Stimulated activated CD8-positive, alpha-beta memory T cell treated with anti-CD3 and anti-CD28 coated beads, Interleukin-15, amount 100 ng/mL, for 48 hours (primary cell): ENCODE measurements at places on chromosomes 4 and X.

- no peak for DNase-seq
Observed at GRCh38 chr4:164935363-164935762, 42.1 kb downstream of the TRIM61 start.

DNA sequence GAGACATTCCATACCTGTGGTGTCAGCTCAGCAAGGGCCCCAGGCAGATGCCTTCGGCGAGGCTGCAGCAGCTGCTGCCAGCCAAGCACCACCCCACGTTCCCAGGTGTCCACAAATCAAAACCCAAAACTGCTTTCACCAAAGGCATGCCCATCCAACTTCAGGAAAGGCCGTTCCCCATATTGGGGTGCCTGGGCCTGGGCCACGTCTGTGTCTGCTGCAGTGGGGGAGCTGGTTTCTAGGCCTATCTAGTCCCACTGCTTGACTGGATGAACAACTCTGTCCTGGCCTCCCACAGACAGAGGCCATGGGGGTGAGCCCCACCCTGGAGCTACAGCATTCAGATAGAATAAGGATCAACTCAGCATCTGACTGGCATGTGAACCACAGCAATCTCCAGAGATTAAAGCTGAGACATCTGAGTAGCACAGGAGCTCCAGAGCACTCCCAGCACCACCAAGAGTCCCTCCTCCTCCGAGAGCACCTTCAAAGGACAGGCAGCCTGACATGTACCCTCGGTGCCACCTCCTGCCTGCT is 37.0 kb downstream of the NAT8L start:
- DNase-seq: no peak

GRCh38 chrX:1322393-1322792 is 14.2 kb upstream of the IL3RA start:
- DNase-seq: peak; percentile 74

- DNase-seq: no peak
Observed at GRCh38 chr4:13492747-13493146, 8.6 kb upstream of the RAB28 start.

DNA sequence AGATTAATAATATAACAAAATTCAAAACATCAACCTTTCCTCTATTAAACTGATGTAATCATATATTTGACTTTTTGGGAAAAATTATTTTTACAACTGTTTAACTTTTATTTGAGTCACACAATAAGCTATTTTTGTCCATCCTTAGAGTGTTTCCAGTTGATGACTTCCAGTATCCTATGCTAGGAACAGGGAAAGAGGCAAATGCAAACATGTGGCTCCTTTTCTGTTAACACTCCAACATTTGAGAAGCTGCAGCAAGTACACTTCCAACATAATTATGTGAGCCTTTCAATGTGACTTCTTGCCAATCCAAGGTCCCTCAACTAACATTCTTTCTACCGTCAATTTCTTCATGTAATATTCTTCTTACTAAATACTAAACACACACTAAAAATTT is 117.7 kb downstream of the PPA2 start:
- DNase-seq: no peak

DNA sequence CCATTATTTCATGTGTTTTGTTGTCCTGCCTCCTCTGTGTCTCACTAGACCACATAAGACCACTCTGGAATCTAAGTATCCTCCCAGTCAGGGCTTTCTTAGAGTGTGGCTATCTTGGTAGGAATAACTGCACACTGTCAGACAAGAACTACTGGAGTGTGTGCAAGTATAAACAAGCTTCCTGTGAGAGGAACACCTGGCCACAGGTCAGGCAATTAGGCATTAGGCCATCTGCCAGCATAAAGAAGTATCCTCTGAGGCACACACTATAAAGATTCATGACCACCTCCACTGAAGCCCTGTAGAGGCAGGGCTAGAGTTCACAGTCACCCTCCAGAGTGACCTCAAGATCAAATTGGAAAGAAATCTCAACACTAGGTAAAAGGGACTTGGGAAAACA is 507.0 kb upstream of the PABPC4L start:
- no peak for DNase-seq

DNA sequence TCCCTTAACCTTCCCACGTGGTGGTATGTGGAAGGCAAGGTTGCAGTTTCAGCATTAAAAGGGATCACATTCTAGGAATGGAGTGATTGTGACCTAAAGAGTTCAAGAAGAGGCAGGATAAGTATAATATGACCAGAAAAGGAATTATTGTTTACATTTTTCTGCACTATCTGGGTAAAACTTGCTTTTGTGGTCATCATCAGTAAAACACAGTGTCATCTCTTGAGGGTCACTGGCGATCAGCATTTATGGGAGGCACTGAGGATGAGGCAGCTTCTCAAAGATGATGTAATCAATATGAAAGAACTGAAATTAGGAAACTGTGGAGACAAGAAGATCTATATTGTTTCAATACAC is 88.7 kb downstream of the CFAP299 start:
- DNase-seq: no peak

GRCh38 chrX:154602226-154602625 is 16.9 kb downstream of the CTAG1B start:
- no peak for DNase-seq

- DNase-seq: no peak
Observed at GRCh38 chr4:101163936-101164335, 183.4 kb downstream of the PPP3CA start.

DNA sequence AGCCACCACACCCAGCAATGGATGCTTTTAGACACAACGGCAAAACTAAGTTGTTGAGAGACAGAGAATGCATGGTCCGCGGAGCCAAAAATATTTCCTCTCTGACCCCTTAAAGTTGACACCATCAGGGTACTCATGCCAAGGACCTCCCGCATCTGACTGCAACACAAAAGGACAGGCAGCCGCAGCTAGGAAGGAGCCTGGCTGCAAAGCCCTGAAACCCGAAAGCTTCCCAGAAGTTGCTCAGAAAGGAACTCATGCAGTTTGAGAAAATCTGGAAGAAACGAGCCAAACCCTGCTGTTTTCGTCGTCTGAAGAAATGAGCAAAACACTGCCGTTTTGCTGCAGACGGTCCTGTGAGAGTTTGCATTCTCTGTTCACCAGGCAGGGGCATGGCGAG is 16.5 kb downstream of the DHRSX start:
- DNase-seq: no peak

DNA sequence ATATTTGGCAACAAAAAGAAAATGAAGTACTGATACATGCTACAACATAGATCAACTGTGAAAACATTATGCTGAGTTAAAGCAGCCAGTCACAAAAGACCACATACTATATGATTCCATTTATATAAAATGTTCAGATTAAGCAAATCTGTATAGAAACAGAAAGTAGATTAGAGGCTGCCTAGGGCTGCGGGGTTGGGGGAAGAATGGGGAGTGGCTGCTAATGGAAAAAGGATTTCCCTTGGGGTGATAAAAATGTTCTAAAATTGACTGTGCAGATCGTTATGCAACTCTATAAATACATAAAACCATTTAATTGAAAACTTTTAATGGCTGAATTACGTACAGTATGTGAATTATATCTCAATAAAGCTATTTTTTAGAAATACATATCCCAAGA is 46.8 kb downstream of the NEK1 start:
- DNase-seq: no peak

DNA sequence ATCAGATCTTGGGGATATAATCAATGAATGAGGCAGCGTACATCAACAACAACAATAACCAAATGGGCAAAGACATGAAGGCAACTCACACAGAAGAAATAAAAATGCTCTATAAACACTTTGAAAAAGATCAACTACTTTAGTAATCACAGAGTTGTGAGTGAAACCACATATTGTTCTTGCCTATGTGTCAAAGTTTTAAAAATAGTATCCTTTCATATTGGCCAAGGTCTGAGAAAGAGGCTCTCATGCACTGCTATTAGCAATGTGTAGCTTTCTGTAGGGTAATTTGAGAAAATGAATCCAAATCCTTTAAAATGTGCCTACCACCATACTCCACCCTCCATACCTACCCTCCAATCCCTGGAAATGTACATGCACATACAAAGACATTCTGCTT is 25.0 kb downstream of the COQ2 start:
- no peak for DNase-seq

DNA sequence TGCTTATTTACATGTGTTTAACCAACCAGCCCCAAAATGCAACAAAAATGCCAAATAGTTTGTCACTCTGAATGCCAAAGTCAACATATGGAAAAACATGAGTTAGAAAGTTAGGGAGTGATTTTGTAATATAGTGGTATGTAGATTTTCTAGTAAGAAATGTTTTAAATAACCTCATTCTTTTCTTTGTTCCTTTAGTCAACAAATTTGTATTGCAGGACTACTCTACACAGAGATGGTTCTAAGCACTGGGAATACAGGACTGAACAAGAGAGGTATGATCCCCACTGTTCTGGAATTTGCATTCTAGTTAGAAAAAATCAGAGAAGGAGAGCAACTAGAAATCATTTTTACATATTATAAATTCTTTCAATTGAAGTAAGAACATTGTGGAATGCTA is 218.8 kb upstream of the ANXA10 start:
- DNase-seq: no peak

DNA sequence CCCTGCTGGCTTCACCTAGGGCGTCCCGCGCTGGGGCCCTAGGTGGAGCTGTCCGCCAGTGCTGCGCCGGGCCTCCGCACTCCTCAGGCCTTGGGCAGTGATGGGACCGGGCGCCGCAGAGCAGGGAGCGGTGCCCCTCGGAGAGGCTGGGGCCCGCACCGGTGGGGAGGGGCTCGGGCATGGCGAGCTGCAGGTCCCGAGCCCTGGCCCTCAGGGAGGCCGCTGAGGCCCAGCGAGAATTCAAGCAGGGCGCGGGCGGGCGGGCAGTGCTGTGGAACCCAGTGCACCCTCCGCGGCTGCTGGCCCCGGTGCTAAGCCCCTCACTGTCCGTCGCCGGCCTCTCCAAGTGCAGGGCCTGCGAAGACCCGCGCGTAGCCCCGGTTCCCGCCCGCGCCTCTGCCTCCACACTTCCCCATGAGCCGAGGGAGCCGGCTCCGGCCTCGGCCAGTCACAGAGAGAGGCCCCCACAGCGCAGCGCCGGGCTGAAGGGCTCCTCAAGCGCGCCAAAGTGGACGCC is 565.1 kb upstream of the NDST4 start:
- DNase-seq: no peak

DNA sequence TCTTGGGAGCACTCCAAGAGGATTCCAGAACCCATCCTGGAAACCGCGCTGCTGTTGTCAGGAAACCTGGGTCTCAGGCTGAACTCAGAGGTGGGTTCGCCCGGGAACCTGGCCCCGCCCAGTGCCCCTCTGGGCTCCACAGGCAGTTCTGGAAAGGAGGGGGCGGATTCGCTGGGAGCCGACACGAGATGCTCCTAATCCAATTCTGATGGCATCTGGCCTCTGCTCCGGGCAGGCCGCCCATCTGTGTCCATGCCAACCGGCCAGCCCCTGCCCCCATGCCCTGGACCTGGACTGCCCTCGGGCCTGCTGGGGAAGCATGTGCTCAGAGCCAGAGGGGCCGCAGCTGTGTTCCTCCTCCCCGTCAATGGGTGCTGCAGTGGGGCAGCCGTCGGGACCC is 21.0 kb downstream of the ATP2B3 start:
- DNase-seq: no peak
